ENCODE measurements at places on chromosomes 3 and 15.

DNA sequence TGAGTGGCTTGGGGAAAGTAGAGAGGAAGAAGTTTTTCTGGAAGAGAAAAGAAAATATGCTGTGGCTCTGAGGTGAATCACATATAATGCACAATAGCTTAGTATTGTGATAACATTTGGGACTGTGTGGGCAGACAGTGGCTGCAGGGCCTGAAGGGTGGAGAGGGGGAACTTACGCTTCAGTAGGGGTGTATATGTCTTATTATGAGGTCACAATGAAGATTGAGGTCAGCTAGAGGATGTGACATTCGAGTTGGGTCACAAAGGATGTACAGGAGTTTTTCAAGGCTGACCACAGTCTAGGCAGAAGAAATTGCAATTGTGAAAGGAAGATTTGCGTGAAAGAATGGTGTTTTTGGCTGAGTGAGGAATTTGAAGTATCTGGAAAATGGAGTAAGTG is 414.8 kb downstream of the LPP start:
- no peak for DNase-seq

GRCh38 chr3:64151342-64151871 is 73.9 kb downstream of the PRICKLE2 start:
- DNase-seq: peak; percentile 21

GRCh38 chr15:69531665-69532027 is 79.0 kb downstream of the RPLP1 start:
- no peak for DNase-seq

DNA sequence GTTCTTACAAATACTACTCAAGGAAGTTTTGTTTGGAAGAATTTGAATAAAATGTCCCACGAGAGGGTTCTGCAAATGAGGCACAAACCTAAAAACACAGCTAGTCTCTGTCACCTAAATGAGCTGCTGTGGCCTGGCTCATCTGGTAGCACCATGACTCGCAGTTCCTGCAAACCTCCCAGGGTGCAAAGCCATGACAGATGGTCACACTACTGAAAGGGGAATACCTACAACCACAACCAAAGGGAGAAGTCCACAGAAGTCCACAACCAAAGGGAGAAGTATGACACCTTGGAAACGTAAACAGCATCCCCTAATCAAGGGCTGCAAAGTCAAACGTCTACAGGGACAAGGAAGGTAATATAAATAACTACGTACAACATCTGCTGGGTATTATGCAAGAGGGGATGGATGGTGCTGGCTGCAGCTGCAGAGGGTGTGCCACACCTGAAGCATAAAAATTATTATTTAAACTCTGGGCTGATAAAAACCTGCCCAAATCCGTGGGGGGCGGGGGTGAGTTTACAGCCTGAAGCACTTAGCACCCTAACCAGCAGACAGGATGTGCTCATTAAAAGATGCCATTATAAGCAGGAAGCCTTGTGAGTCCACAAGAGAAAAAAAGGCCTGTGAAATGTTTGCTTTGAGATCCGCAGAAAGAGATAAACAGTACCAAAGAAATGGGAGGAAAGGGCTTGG is 184.0 kb downstream of the MAGI1 start:
- no peak for DNase-seq

DNA sequence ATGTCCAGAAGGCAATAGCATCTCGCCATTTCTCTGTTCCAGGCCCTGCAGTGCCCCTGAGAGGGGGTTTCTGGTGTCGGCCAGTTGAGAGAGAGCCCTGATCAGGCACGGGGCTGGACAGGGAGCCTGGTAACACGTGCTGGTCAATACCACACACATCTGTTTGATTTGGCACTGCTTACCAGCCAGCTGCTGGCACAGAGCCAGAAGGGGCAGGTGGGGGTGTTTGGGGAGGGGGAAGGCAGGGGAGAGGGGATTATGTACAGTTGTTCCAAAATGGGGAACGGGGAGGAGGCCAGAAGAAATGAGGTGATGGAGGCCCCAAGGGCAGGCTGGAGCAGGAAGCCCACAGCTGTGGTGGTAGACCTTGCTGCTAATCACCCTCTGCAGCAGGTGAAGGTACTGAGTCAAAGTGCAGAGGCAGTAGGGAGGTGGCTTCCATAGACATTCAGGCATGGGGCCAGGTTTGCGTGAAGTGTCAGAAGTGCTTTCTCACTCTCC is 153.5 kb upstream of the LPP start:
- DNase-seq: peak; percentile 69

- DNase-seq: no peak
Measured at GRCh38 chr3:90145094-90145860, 1037.9 kb downstream of the EPHA3 start.

GRCh38 chr3:102577082-102577789 is 142.4 kb downstream of the ZPLD1 start:
- DNase-seq: no peak

DNA sequence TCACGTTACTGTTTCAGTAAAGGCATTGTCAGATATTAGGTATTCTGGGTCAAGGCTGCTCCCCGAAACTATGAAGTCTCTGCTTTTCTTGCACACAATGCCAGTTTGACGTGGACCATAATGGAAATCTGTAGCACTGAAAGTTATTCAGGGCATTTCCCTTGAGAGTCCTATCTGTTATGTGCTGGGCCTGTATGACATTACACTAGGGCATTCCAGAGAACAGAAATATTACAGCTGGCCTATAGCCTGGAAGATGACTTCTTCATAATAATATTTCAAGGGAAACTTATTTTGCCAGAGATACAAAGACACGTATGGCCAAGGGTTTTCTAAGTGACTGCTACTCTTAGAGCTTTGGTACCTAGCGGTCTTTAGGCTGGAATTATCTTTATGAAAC is 613.6 kb upstream of the CBLB start:
- DNase-seq: no peak

- DNase-seq: no peak
Measured at GRCh38 chr3:107954845-107955244, 136.0 kb downstream of the CD47 start.

GRCh38 chr3:119408243-119408950 is 55.0 kb downstream of the TMEM39A start:
- no peak for DNase-seq

GRCh38 chr15:65072027-65072426 is 4.2 kb upstream of the RASL12 start:
- DNase-seq: no peak

GRCh38 chr3:163538387-163538786 is 1539.9 kb downstream of the SI start:
- no peak for DNase-seq
